ENCODE measurements at places on chromosomes 7 and 10. TPM values are rescaled to one million over a fixed set of nuclear protein-coding genes. Genes with fewer than 3 reads are reported as not detected.

CUZD1 gene
- 1.9 TPM for total RNA-seq

DNA sequence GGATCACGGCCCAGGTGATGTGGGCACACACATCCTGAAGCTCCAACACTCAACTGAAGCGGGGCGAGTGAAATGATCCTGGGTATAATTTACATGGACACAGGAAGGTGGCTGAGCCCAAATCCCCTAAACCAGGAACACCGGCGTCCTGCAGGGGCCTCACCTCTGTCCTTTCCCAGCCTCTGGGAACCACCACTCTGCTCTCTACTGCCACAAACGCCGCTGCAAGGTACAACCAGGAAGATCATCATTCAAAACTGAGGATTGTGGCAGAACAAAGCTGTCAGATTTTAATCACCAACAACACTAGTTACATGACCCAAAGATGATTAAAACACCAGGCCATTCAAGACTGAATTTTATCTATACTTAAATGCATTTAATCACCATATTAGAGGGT, 104.0 kb downstream of the DIP2C start:
- ATAC-seq: no peak

NUTM2E gene
- 0.23 TPM for total RNA-seq

MEST gene
- 118 TPM for total RNA-seq

HOGA1 gene
- total RNA-seq: 4.2 TPM

HHEX gene
- total RNA-seq: 8.1 TPM

DNA sequence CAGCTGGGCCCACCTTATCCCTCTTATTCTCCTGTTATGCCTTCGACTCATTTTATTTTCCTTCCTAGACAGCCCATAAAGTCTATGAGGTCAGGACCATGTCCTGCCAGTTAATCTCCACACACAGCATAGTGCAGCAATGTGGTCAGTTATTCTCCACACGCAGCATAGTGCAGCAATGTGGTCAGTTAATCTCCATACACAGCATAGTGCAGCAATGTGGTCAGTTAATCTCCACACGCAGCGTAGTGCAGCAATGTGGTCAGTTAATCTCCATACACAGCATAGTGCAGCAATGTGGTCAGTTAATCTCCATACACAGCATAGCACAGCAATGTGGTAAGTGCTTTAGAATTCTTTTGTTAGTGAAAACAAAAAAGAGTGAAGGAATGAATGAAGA, 77.8 kb downstream of the TEX36 start:
- ATAC-seq: no peak
